ENCODE measurements at places on chromosomes 3 and 15. TPM values are rescaled to one million over a fixed set of nuclear protein-coding genes. Genes with fewer than 3 reads are reported as not detected.

The STRA6 gene
- 8.4 TPM for total RNA-seq

DNA sequence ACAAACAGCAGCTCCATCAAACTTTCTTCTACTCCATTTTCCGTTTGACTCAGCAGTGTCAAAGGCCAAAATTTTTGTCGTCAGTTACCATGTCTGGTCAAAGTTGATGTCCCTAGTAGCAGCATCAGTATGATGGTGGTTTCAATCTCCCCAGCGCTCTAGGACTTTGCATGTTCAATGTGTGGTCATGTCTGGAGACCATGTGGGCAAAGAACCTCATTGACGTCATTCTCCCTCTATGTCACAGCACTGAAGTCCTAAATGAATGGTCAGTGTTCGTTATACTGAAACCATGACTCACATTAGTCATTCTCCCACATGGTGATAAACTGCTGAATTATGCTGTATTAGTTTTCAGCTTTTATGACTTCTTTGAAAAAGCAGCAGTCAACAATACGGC is 23.2 kb downstream of the SHC4 start:
- DNase-seq = no peak

DNA sequence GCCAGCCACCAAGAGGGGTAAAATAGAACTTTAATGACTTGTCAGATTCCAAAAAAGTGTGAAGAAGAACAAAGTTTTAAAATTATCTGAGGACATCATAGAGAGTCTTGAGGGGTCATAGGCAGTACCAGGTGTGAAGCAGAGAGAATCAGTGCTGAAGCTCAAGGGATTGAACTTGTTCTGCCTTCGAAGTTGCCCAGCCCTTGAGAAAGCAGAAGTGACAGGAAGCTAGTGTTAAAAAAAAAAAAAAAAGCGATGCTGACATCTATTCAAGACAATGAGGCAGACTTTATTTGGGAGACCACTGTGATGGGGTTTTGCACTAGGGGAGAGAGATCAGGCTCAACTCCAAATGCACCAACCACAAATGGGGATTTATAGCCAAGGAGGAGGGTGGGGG is 21.8 kb downstream of the FBXO22 start:
- DNase-seq = no peak

- DNase-seq = no peak
Observed at GRCh38 chr3:127753338-127753737, 69.0 kb downstream of the MGLL start.

DNA sequence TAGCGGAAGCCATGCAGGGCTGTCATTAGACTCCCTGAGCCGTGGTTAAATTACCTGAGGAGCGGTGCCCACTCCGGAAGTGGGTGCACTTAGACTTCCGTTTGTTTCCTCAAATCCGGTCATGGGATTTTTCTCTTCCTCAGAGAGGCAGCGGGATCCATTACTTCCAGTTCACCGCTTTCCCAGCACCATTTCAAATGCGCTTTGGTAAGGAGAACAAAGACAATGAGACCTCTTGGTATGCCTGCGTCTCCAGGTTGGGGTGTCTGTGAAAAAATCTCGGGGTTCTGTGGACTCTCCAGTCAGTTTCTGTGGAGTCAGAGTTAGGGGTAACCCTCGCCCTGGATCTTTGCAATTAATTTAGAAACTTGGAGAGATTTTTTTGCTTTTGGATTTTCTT is 132.3 kb upstream of the PTPRG start:
- no peak for DNase-seq

All from glutamatergic neuron (in vitro differentiated cells).